Muscle of leg (tissue), 16 donors: ENCODE measurements at places on chromosomes 2 and 18. TPM values are rescaled to one million over a fixed set of nuclear protein-coding genes. Genes with fewer than 3 reads are reported as not detected.

GPR75 gene
- polyA plus RNA-seq: 1.6 TPM

CCDC141 gene
- polyA plus RNA-seq: 52.0 TPM

CDKL4 gene
- polyA plus RNA-seq: 0.27 TPM

TCF23 gene
- polyA plus RNA-seq: 0.36 TPM

OSR1 gene
- 20.1 TPM for polyA plus RNA-seq

DNA sequence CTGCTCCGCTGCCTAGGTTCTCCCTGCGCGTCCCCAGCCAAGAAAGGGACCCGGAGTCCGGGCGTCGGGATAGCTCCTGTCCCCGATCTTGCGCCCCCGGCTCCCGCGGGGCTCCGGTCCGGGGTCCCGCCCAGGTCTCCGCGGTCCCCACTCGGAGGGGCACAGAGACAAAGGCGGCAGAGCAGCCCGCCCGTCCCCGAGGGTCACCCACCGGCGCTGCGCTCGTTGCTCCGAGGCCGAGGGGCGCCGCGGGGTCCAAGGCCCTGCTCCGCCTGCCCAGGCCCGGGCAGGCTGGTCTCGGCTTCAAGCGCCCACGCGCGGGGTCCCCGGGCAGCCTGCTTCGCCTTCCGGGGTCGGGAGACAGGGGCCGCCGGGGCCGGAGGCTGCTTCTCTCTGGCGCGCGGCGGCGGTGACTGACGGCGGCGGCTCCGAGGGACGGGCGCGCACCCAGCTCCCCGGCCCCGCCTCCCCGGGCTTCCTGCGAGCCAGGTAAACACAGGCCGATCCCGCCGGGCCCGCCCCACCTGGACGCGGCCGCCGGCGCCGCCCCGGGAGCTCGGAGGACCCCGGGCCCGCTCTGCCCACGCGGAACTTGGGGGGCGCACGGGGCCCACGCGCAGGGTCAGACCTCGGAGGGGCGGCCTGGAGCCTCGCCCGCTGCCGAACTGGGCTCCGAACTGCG lies at the start of gene MBP:
TSS of gene MBP (minus strand) at position 415 of the 682 bp plus-strand sequence. CDS start 27,522 bp downstream, outside the sequence.
- H3K27me3 ChIP-seq: peaks cover 29% of the 10 kb centered on the region
- H3K36me3 ChIP-seq: no peaks in the 10 kb centered on the region
- peak within 1 kb of the TSS; percentile 80 for H3K27ac ChIP-seq
- peaks cover 40% of the 10 kb centered on the region for H3K4me1 ChIP-seq
- DNase-seq: peak; percentile 51

DNA sequence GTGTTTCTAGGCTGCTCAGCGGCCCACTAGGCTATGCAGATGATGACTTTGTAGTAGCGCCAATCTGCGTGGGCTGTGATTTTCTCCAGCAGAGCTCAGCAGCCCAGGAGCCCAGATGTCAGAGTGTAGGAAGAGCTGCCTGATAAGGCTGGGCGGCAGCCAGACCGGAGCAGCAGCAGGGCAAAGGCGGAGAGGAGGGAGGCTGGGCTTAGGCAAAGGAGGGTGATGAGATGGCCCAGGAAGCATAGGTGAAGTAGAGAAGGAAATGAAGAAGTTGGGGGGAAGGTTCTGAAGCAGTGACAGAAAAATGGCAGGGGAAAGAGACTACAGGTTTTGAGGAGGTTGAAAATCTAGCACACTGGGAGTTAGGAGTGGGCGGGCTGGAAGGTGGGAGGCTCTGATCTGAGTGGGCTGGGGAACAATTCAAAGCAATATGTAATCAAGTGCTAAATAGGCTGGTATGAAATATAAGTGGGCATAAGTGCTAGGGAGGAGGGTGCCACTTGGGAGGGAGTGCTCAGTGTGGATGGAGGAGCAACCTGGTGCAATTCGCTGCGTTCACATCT lies 50.6 kb upstream of the STPG4 start:
- no peak overlapping the region for H3K27ac ChIP-seq
- H3K4me1 ChIP-seq: no peaks in the 10 kb centered on the region
- H3K4me3 ChIP-seq: no peak overlapping the region
- DNase-seq: peak; percentile 40
- H3K36me3 ChIP-seq: no peaks in the 10 kb centered on the region

- no peak for DNase-seq
- H3K36me3 ChIP-seq: no peaks in the 10 kb centered on the region
- no peak overlapping the region for H3K27ac ChIP-seq
Observed at GRCh38 chr2:233688341-233688740, 4.3 kb upstream of the UGT1A6 start.

GRCh38 chr2:235162082-235162836 lies 210.4 kb downstream of the SH3BP4 start:
- H3K36me3 ChIP-seq: no peaks in the 10 kb centered on the region
- DNase-seq: no peak
- H3K27me3 ChIP-seq: peaks cover 5% of the 10 kb centered on the region
- no peak overlapping the region for H3K4me3 ChIP-seq
- H3K4me1 ChIP-seq: no peaks in the 10 kb centered on the region

DNA sequence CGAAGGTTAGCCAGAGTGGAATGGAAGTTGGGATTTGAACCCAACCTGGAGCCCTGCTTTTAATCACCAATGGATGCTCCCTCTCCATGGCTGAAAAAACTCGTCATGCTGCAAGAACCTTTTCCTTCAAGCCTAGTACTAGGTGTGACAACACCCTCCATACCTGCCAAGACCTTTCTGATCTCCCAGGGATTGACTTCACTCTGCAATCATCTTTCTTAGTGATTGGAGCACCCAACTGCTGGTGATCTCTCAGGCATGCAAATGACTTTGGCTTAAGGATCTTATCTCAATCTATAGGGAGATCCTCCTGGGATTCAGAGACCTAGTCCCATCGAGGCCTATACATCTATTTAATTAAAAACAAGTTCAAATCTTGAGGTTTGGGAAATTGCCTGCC lies 23.5 kb upstream of the ITGB6 start:
- H3K27ac ChIP-seq: no peak overlapping the region
- H3K4me3 ChIP-seq: no peak overlapping the region
- no peaks in the 10 kb centered on the region for H3K36me3 ChIP-seq
- H3K4me1 ChIP-seq: peaks cover 32% of the 10 kb centered on the region
- H3K27me3 ChIP-seq: no peaks in the 10 kb centered on the region

DNA sequence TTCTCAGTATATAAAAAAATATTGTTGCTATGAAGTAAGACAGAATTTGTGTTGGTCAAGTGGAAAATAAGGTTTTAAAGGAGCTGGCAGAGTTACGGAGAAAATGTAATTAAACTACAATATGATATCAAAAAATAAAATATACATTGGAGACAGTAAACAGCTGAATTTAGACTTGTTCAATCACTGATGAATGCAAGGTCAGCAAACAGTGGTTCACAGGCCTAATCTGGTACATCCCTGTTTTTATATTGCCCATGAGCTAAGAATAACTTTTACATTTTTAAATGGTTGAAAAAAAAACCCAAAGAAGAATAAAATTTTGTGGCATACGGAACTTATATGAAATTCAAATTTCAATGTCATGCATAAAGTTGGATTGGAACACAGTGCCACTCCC lies 131.0 kb upstream of the TRIB2 start:
- H3K4me3 ChIP-seq: no peak overlapping the region
- no peak for DNase-seq

DNA sequence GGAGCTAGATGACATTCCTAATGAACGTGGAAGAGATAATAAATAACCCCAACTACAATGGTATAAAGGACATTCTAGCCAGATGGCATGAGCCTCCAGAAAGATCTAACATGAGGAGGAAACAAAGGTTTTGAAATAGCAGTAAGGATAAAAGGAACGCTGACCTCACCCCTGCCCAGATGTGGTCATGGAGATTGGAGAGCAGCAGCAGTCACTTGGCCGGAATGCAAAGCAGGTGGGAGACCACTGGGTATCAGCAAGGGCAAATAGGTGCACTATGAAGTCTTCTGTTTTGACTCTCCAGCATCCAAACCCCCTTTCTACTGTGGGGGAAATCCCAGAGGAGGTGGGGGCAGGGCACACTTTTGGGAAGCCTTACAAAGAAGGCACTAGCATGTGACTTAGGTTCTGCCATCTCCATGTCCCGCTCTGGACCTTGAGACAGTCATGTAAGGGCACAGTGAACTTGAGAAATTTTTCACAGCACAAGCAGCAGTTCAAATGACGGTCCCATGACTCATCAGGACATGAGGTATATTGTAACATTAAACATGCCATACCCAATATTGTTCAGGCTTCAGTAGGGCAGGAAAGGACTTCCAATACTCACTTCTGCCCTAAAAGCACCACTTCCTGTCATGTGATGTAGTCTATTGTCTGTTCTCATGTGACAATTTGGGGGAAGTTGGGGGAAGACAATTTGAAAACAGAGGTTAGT lies 55.2 kb downstream of the METTL4 start:
- no peak overlapping the region for H3K4me3 ChIP-seq
- H3K4me1 ChIP-seq: peaks cover 3% of the 10 kb centered on the region
- H3K36me3 ChIP-seq: no peaks in the 10 kb centered on the region
- peak; percentile 35 for DNase-seq

DNA sequence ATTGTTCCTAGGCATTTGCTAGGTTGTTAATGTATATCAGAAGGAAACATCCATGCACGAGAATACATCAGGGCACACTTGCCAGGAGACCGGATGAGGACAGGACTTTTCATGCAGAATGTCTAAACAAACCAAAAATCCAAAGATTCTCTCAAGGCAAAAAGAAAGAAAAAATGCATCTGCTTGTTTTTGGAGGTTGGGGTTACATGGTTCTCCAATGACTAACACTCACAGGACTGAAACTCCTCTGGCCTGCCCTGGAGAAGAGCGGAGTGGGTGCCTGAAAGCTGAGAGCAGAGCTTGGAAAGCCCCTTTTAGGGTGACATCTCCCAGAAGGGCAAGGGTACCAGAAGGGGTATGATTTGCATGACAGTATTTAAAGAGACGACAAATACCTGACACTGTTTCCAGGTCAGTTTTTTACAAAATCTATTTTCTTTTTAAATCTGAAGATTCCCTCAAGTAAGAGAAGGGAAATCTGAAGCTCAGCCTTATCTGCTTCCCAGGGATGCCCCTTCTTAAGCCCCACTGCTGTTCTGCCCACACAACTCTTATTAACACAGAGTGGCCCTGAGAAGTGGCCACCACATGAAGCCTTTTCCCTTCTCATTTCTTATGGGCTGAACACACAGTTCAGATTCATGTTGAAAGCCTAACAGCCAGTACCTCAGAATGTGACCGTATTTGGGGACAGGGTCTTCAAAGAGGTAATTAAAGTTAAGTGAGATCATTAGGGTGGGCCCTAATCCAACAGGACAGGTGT lies 216.4 kb downstream of the STK39 start:
- H3K4me1 ChIP-seq: no peaks in the 10 kb centered on the region
- no peak overlapping the region for H3K27ac ChIP-seq
- DNase-seq: no peak
- H3K4me3 ChIP-seq: no peak overlapping the region
- H3K27me3 ChIP-seq: no peaks in the 10 kb centered on the region

- H3K27ac ChIP-seq: no peak overlapping the region
- H3K27me3 ChIP-seq: no peaks in the 10 kb centered on the region
- H3K4me3 ChIP-seq: no peak overlapping the region
- no peaks in the 10 kb centered on the region for H3K36me3 ChIP-seq
- H3K4me1 ChIP-seq: no peaks in the 10 kb centered on the region
Observed at GRCh38 chr2:149994057-149994728, 406.6 kb upstream of the MMADHC start.

DNA sequence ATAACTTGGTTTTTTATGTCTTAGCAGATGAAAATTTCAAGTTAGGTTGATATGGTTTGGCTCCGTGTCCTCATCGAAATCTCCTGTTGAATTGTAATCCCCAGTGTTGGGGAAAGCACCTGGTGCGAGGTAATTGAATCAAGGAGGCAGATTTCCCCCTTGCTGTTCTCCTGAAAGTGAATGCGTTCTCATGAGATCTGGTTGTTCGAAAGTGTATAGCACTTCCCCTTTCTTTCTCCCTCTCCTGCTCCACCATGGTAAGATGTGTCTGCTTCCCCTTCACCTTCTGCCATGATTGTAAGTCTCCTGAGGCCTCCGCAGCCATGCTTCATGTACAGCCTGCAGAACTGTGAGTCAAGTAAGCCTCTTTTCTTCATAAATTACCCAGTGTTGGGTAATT lies 242.1 kb upstream of the TNP1 start:
- H3K27me3 ChIP-seq: no peaks in the 10 kb centered on the region
- H3K4me1 ChIP-seq: peaks cover 2% of the 10 kb centered on the region
- no peak overlapping the region for H3K27ac ChIP-seq
- no peaks in the 10 kb centered on the region for H3K36me3 ChIP-seq

DNA sequence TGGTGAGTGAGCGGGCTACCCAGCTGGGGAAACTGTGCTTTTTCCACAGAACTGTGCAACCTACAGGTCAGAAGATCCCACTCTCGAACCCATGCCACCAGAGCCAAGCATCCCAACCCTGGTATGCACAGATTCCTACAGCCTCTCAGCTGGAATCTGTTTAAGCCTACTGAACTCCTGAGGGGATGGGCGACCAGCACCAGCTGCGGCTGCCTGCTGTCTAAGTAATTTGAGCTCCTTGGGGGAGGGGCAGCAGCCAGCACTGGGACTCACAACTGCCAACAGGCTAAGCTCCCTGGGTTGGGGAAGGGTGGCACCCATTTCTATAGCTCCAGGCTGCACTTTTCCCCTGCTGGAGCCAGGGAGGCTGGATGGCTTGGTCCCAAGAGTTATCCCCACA lies 11.8 kb downstream of the CYP27C1 start:
- H3K4me3 ChIP-seq: no peak overlapping the region
- DNase-seq: peak; percentile 71
- H3K27ac ChIP-seq: no peak overlapping the region
- H3K36me3 ChIP-seq: no peaks in the 10 kb centered on the region
- no peaks in the 10 kb centered on the region for H3K27me3 ChIP-seq

- no peak overlapping the region for H3K4me3 ChIP-seq
- H3K4me1 ChIP-seq: no peaks in the 10 kb centered on the region
- peaks cover 9% of the 10 kb centered on the region for H3K27me3 ChIP-seq
Observed at GRCh38 chr2:238802957-238803356, 44.9 kb upstream of the TWIST2 start.

- no peak overlapping the region for H3K4me3 ChIP-seq
- no peaks in the 10 kb centered on the region for H3K27me3 ChIP-seq
- no peak overlapping the region for H3K27ac ChIP-seq
- H3K36me3 ChIP-seq: no peaks in the 10 kb centered on the region
Observed at GRCh38 chr2:72399879-72400278, 252.2 kb upstream of the CYP26B1 start.

GRCh38 chr2:207088276-207088675 lies 77.5 kb downstream of the KLF7 start:
- H3K36me3 ChIP-seq: peaks cover 17% of the 10 kb centered on the region
- no peaks in the 10 kb centered on the region for H3K27me3 ChIP-seq
- no peak overlapping the region for H3K27ac ChIP-seq
- H3K4me3 ChIP-seq: no peak overlapping the region

- H3K27me3 ChIP-seq: no peaks in the 10 kb centered on the region
- no peak overlapping the region for H3K27ac ChIP-seq
- no peaks in the 10 kb centered on the region for H3K36me3 ChIP-seq
- no peak for DNase-seq
Observed at GRCh38 chr2:184312970-184313369, 285.4 kb upstream of the ZNF804A start.
